Activated naive CD4-positive, alpha-beta T cell treated with anti-CD3 and anti-CD28 coated beads, Interleukin-2, amount 50 U/mL, for 16 hours (primary cell): ENCODE measurements at places on chromosomes 2 and 18.
A peak's percentile ranks its signal among the peaks of the same experiment; 100 is the strongest.

- DNase-seq, result no peak
These were observed 613.1 kb downstream of the ZEB2 start for GRCh38 chr2:143906850-143907249.

DNA sequence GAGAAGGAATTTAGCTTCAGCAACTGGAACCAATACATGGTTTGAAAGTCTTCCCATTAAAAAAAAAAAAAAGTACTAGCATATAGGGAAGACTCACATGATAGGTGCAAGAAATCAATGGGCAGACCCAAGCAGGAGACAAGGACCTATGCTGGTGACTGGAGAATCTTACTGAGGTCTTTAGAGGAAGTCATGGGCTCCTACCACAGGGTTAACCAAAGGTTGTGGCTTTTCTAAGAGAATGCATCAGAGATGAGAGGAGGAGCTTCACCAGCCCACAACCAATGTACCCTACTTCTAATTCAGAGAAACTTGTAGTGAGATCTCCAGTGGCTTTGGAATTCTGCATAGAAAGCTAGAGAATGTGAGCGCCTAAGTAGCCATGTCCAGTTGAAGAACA is 207.4 kb downstream of the NCKAP5 start:
- no peak for DNase-seq

GRCh38 chr2:231640641-231641111 is 48.0 kb downstream of the TEX44 start:
- DNase-seq, result no peak

- DNase-seq, result no peak
These were observed 30.9 kb upstream of the PGAP1 start for GRCh38 chr2:196957442-196957841.

GRCh38 chr2:77034445-77034844 is 487.7 kb downstream of the LRRTM4 start:
- no peak for DNase-seq

- DNase-seq, result no peak
These were observed 863.4 kb upstream of the KLHL29 start for GRCh38 chr2:22521620-22522019.

DNA sequence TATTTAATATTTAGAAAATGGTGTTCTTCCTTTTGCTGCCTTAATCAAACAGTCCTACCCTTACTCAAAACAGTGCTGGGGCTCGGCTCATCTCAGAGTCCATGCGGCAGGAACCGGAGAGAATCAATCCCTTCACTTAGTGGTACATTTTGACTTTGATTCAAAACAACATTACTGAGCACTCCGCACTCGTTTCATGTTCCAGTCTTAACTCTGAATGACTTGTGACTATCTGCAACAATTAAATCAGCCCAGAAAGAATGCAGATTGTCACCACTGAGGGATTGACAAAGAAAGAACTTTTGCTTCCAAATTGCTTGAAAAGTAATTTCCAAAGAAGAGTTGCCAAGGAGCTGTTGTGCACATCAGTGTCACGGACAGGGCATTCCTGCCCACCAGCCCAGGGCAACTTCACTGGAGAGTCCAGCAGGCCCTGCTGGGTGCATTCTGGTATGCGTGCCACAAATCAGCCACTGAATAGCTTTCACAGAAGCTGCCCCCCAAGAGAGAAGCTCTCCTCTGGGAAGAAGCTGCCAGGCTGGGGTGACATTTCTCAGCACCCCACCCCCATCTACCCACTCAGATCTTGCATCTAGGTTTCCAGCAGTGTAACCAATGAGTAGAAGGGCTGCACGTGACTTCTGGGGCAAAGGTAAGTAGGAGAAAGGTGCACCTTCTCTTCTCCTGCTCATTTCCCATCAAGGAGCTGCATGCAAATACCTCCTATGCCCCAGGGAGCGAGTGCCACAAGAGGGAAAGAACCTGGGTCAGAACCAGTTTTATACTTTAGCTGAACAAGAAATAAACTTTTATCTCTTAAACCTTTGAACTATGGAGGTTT is 84.6 kb upstream of the ATP8B1 start:
- DNase-seq, result no peak

- DNase-seq, result no peak
These were observed 10.4 kb downstream of the COPS9 start for GRCh38 chr2:240125742-240126141.

DNA sequence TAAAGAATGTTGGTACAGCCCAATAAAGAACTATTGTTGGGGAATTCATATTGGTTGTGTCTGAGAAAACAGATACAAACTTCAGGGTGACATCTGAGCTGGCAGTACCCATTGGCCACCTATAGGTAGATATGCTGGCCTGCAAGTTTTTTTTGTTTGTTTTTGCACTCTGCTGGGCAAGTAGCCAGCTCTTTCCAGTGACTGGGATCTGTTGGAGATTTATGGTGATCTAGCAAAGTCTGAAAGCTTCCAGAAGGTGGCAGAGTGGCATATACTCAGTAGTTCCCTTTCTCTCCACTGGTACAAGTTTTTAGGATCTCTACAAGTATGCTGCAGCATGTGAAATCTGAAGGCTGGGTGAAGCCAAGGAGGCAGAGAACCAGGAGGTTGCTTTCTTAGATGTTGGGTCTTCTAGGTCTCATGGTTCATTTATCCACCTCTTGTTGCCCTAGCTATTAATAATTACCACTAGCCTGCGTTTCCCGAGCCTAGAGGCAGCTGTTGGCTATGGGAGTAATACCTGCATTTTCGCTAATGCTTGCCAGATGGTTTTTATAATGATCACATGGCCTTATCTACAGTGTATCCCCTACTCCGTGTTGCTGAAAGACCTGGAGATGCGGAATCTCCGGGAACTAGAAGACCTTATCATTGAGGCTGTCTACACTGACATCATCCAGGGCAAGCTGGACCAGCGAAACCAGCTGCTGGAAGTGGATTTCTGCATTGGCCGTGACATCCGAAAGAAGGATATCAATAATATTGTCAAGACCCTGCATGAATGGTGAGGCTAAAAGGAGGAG is 9.5 kb downstream of the COPS7B start:
- no peak for DNase-seq

GRCh38 chr18:48898521-48898920 is 52.2 kb downstream of the SMAD7 start:
- DNase-seq, result no peak

DNA sequence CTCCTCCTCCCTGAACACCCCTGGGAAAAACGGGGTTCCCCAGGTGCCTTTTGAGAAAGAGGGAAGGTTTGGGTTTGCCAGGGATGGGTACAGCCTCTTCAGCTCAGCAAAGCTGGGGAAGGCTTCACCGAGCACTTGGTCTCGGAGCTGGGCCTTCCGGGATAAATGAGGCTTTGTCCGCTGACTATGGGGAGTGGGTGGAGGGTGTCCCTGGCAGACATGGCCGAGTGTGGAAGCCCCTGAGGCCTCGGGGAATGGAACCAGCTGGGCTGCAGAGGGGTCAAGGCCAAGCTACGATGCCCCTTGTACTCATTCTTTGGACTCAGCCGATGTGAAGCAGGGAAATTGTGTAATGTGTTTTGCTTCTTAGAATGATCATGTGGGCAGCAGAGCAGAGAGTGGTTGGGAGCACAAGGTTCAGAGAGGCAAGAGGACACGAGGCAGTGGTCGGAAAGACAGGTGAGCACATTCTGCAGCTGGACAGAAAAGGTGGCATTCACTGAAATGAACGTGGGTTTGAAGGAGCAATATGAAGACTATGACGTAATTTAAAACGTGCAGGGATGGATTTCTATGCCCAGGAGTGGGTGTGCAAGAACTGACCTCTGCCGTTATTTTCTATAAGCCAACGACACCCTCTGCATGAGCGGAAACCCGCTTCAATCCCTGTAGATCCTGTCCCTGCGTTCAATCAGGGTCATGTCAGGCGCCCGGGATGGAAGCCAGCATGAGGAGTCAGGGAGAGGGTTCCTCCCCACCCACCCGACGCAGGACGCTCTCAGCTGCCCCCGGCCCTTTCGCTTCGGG is 142.6 kb downstream of the PXDN start:
- DNase-seq, result no peak

DNA sequence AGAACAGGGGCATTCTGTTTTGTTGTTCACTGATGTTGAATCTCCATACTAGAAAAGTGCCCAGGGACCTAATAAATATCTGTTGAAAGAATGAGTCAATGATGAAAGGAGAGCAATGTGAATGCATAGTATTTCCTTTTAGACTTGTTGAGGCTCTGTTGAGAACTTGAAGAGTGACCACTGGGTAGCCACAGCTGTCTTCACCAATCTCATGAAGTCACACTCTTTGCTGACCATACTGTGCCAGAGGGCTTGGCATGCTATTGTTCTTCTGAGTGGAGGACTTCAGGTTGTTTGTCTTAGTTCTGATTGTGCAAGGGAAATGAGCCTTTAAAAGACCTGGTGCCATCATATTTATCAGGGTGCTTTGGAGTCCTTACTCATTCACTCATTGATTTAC is 41.6 kb upstream of the NT5C1B start:
- DNase-seq, result no peak

DNA sequence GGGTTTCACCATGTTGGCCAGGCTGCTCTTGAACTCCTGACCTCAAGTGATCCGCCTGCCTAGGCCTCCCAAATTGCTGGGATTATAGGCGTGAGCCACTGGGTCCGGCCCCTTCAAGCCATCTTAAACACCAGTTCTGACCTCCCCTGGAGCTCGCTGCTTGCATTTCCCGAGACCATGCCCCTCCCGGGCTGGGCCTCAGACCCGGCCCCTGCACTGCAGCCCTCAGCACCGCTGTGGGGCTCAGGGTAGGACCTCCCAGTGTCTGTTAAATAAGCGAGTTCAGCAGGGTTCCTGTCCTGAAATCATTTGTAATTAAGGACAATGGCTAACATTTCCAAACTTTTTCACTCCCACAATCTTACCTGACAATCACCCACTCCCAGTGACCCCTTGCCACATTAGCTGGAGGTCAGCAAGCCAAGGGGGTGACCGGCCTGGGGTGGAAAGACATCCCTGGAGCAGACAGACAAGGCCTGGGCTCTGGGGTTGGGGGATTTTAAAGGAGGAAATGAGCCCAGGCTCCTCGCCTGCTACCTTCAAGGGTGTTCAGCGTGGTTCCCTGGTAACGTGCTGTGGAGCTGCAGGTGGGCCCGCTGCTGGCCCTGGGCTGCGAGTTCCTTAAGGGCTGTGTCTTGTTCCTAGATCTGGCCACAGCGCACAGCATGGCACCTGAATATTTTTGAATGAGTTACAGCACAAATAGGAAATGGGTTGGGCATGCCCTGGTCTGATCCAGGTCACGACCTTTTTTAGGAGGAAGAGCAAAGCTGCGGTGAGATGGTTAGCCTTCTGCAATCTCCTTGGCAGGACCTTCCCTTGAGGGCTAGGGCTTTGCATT is 15.1 kb downstream of the CYS1 start:
- DNase-seq, result no peak

- no peak for DNase-seq
These were observed 4.6 kb downstream of the TGIF1 start for GRCh38 chr18:3454365-3455089.

DNA sequence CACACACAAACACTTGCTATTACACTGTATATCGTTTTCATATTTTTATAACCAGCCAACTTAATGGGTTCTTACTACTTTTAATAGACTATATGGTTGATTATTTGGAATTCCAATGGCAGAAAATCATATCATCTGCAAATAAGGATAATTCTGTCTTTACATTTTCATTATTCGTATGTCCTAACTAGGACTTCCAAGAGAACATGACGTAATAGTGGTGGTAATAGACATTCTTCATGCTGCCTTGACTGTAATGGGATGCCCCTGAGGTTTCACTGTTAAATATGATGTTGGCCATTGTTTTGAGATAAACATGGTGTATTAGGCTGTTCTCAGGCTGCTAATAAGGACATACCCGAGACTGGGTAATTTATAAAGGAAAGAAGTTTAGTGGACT is 45.2 kb downstream of the DYNAP start:
- no peak for DNase-seq

DNA sequence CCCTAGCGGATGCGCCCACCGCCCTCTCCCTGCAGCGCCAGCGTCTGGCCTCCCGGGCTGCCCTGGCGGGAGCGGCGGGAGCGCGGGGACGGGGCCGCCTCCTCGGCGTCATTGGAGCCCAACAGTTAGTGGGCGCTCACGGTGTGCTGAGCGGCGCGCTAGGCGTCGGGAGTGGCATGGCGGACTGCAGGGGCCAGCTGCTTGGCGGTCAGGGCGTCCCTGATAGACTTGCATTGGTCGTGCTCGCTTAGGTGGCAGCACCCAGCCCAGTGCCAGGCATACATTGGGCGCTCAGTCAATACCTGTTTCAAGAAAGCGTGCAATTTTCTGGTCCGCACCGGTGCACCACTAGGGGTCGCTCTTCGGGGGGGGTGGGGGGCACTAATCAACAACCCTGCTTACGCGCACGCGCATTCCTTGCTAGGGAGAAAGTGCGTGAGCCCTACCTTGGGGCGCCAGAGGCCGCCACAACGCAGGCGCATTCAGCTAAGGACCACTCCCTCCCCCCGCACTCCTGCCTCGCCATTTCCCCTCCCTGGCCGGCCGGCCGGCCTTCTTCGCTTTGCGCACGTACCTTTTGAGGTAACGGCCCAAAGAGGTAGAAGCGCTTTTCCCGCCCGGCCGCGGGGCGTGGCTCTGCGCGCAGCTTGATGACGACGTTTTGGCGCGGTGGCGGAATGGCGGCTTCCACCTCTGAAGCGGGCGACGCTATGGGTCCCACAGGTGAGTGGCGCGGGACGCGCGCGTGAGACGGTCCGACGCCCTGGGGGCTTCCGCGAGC is 411 bp upstream of the MZT2A start:
- peak; percentile 96 for DNase-seq

DNA sequence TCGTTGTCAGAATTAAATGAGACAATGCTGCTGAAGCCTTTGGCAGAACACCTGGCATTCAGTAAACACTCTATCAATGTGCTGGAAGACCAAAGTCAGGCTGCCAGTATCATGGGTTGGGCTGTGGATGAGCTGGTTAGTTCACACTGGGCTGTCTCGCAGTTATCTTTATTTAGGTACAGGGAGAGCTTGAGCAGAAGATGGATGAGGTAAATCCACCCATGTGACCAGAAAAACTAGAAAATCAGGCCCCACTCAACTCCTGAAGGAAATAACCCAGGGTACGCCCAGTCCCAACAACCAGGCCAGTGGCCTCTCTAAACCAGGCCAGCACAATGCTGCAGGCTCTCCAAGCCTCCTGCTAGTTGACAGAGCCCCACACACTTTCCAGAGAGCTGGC is 330.3 kb downstream of the TNS1 start:
- DNase-seq, result no peak

GRCh38 chr2:159795841-159796690 is 1.9 kb downstream of the CD302 start:
- DNase-seq, result no peak

- DNase-seq, result no peak
These were observed 8.9 kb upstream of the GALNT1 start for GRCh38 chr18:35572644-35573043.
